Coronary artery (tissue), 2 donors: ENCODE measurements at places on chromosomes 1 and 21.

DNA sequence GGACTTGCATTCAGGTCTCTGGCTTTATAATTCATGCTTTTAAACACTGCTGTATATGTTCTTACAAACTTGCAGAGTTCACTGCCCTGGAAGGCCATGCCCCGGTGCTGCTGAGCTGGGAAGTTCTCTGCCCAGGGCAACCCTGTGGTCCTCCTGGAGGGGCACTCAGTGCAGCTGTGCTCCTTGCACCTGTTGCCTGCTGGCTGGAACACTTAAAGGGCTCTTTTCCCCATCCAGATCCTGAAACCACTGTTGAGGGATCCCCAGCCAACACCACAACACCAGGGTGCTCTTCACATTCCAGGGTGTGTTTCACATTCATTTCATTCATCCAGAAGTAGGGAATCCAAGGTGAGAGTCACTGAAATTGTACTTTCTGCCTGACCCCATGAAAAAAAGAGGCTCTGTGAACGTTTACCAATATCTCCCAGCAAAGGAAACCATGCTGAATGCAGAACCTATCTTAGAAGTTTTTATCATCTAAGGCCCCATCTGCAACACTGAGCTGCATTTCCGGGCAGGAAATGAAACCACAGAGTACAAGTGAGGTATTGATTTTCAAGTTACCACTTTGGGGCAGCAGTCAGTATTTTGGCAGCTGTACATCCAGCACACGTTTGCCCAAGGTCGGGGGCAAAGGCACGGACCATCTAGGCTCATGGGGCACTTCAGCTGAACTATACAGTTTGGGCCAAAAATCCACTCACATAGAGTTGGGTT lies 16.4 kb upstream of the KIAA0040 start:
- no peak for DNase-seq

DNA sequence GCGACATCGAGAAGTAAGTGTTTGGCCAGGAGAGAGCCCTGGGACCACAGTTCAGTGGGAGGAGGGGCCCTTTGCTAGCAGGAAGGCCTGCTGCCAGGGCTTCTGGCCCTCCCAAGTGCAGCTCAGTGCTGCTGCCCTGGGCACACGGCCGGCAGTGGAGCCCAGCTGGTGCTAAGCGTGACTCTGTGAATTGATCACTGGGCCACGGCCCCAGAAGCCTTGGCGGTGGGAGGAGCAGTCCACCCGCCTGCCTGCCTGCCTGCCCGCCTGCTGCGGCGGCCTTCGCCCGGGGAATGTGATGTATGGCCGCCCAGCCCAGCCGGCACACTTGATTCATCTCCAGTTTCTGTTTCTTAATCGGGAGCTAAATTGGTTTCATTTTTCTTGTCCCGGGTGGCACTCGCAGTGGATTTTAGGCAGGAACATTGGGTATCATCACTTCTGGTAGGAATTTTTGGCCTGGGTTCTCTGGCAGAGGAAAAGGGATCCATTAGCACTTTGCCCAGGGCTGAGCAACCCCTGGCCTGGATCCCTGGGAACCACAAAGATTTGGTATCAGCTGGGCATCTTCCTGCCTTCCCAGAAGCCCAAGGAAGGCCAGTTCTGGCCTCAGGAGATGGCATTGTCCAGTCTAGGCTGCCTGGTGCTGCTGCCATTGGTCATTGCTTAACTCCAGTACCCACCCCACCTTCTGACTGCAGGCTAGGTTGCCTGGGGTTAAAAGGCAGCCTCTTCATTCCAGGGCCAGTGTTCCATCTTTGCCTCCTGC lies 28.6 kb downstream of the TMEM53 start:
- DNase-seq, result no peak

GRCh38 chr1:224114787-224115175 lies 870 bp downstream of the FBXO28 start:
- DNase-seq, result no peak

GRCh38 chr1:238257018-238257621 lies 366.4 kb upstream of the ZP4 start:
- no peak for DNase-seq

GRCh38 chr1:30715216-30715615 lies 8.2 kb downstream of the MATN1 start:
- DNase-seq, result no peak

DNA sequence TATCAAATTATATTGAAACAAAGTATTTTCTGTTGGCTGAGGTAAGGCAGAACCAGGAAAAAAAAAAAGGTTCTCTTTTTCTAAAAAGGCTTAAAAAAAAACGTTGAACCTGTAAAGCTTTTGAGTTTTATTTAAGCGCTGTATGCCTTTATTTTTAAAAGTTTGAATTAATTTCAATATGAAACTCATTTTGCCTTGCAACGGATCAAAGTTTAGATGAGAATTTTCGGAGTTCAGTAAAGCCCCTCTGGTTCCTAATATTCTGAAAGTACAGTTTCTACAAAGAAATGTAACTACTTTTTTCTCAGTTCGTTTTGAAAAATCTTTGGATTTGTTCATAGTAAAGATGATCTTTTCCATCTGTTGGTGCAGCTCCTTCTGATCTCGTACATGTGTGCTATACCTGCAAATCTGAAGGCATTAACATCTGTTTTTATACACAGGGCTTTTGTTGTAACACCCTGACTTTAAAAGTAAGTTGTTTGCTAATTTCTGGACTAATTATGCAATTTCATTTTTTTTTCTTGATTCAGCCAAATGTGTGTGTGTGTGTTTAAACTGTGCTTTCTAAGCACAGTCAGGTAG lies 1.7 kb downstream of the ZBTB18 start:
- no peak for DNase-seq

GRCh38 chr1:55826381-55827080 lies 611.4 kb upstream of the USP24 start:
- no peak for DNase-seq

DNA sequence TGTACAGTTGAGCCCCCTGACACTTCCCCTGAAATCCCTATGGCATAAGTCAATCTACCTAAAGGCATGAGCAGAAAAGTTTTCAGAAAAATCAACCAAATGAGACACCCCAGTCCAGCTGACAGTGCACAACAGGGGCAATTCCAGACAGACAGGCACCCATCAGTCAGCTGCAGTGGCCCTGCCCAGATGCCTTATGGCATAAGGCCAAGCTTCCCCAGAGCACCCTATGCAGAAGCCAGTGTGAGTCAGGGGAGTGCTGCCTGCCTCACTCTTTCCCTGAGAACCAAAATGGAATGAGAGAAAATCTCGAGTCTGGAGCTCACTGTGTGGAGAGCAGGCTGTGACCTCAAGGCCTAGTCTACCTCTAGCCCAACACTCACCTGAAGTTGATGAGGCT lies 38.1 kb downstream of the MRAP start:
- no peak for DNase-seq

- DNase-seq, result no peak
Observed at GRCh38 chr1:244162786-244163530, 111.9 kb downstream of the ZBTB18 start.

- no peak for DNase-seq
Observed at GRCh38 chr1:9792156-9793042, 31.4 kb downstream of the CLSTN1 start.

- no peak for DNase-seq
Observed at GRCh38 chr1:66607458-66607857, 73.5 kb downstream of the SGIP1 start.

GRCh38 chr1:39574646-39575045 lies 1.9 kb downstream of the PABPC4 start:
- DNase-seq, result no peak
